ENCODE measurements at places on chromosomes 7 and 10. TPM values are rescaled to one million over a fixed set of nuclear protein-coding genes. Genes with fewer than 3 reads are reported as not detected.

GRCh38 chr10:95756809-95757684 is 1.1 kb downstream of the ENTPD1 start:
- H3K4me3 ChIP-seq: no peak overlapping the region
- DNase-seq: no peak
- H3K36me3 ChIP-seq: no peaks in the 10 kb centered on the region
- H3K27me3 ChIP-seq: no peaks in the 10 kb centered on the region
- no peak overlapping the region for H3K27ac ChIP-seq

DNA sequence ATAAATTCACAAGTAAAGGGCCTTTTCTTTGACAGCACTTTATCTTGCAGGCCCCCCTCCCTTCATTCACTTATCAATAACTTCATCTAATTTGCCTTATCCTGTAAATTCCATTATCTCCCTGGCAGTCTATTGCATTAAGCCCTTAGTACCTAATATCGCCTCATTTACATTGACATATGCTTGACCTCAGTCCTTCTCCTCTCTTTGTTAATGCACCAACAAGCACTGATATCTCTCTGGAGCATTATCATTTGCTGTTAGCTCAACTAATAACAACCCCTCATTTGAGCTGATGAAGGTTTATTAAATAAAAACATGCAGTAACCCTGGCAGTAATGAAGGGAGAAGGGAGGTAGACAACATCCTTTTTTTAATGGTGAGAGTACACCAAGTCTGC is 46.8 kb downstream of the EXOC4 start:
- H3K4me3 ChIP-seq: no peak overlapping the region
- H3K36me3 ChIP-seq: no peaks in the 10 kb centered on the region
- H3K27ac ChIP-seq: no peak overlapping the region
- no peaks in the 10 kb centered on the region for H3K4me1 ChIP-seq

The MRLN gene
- polyA plus RNA-seq: not detected

- no peaks in the 10 kb centered on the region for H3K36me3 ChIP-seq
- H3K4me1 ChIP-seq: peaks cover 59% of the 10 kb centered on the region
- no peaks in the 10 kb centered on the region for H3K27me3 ChIP-seq
- no peak overlapping the region for H3K27ac ChIP-seq
- DNase-seq: no peak
These were observed 695 bp upstream of the CLDN4 start for GRCh38 chr7:73829921-73830680.

- H3K36me3 ChIP-seq: no peaks in the 10 kb centered on the region
- H3K4me1 ChIP-seq: peaks cover 14% of the 10 kb centered on the region
- H3K4me3 ChIP-seq: no peak overlapping the region
- no peaks in the 10 kb centered on the region for H3K27me3 ChIP-seq
These were observed 173.8 kb downstream of the DIP2C start for GRCh38 chr10:515674-516073.

- DNase-seq: no peak
- no peaks in the 10 kb centered on the region for H3K4me1 ChIP-seq
These were observed 148.6 kb upstream of the PDE1C start for GRCh38 chr7:32218741-32219288.

The FAM25A gene
- polyA plus RNA-seq: 27.6 TPM

DNA sequence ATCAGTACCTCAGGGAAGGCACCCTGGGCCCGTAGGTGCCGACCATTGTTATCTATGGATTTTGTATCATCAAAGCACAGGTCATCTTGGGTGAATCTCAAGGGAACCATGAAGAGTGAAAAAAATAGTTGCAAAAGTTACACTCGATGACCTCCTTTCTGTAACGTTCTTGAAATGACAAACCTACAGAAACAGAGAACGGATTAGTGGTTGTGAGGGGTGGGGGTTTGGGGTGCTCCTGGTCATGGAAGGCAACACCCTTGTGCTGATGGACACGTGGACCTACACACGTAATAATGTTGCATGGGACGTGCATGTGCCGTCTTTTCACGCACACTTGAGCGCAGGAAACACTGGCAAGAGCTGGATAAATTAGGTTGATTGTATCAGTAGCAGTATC is 655.9 kb downstream of the SDK1 start:
- H3K4me3 ChIP-seq: no peak overlapping the region
- no peaks in the 10 kb centered on the region for H3K27me3 ChIP-seq
- no peak for DNase-seq
- peaks cover 19% of the 10 kb centered on the region for H3K4me1 ChIP-seq

The C7orf57 gene
- polyA plus RNA-seq: 0.22 TPM

DNA sequence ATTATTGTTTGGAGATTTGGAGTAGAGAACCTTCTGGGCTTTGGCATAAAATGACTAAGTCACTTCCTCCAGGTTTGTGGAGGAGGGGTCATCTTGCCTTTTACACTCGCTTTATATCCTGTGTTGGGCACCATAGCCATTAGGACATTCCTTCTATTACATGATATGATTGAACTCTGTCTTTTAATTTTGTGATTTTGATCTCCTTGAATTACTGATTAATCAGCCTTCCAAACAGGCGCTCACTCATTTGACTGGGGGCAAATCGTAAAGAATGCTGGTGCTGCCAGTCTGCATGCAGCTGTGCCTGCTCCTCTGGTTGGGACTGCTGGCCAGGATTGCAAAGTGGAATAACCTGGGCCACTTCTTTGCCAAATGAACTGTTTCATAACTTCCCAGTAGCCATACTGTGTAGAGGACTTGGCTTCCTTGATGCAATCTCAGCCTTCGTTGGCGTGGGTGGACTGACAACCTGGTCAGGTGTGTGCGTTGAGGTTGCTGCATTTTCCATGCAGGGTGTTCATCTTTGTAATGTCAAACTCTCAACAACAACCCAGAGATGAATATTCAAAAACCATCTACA is 65.9 kb upstream of the RAB11FIP2 start:
- no peak overlapping the region for H3K27ac ChIP-seq
- H3K4me1 ChIP-seq: peaks cover 21% of the 10 kb centered on the region
- DNase-seq: no peak
- no peak overlapping the region for H3K4me3 ChIP-seq

- H3K4me1 ChIP-seq: no peaks in the 10 kb centered on the region
- no peaks in the 10 kb centered on the region for H3K36me3 ChIP-seq
- no peak overlapping the region for H3K27ac ChIP-seq
These were observed 130.5 kb upstream of the HABP2 start for GRCh38 chr10:113422371-113422770.

- no peaks in the 10 kb centered on the region for H3K36me3 ChIP-seq
- H3K4me3 ChIP-seq: no peak overlapping the region
- no peak for DNase-seq
- peaks cover 19% of the 10 kb centered on the region for H3K4me1 ChIP-seq
- no peaks in the 10 kb centered on the region for H3K27me3 ChIP-seq
These were observed 11.1 kb upstream of the CALML5 start for GRCh38 chr10:5510281-5511072.

DNA sequence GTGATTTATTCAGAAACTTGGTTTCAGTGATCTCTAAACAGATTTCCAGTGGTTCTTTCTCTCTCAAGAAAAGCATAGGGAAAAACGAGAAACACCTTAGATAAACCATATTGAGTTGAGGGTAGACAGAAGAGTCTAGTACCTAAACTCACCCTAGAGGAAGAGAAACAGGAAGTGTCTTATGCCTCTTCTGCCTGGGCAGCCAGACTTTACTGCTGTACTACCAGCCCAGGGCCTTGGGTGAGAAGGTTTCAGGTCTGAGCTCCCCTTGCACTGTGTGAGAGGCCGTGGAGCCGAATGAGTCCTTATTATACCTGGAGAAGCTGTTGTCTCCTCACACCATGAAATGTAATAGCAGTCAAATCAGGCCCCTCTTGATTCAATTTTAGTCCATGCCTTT is 18.2 kb downstream of the HIF1AN start:
- H3K36me3 ChIP-seq: peaks cover 15% of the 10 kb centered on the region
- no peak for DNase-seq
- H3K27me3 ChIP-seq: no peaks in the 10 kb centered on the region
- H3K4me3 ChIP-seq: no peak overlapping the region
- H3K4me1 ChIP-seq: no peaks in the 10 kb centered on the region
- H3K27ac ChIP-seq: no peak overlapping the region

DNA sequence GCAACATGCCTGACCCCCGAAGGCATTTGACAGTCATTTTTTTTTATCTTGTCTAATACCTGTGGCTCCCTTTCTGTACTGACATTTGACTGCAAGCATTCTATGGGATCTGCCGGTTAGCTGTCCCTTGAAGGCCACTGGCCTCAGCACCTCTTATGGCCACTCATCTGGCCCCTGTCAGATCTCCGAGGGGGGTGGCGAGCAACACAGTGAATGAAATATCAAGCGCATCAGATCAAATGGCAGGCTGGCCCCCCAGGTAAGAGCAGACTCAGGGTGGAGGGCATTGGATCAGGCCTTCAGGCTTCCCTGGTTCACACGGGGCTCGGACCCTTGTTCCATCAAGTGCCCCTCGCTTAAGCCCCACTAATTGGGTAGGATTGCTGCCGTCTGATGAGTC is 199.6 kb upstream of the MKI67 start:
- DNase-seq: no peak
- H3K4me3 ChIP-seq: no peak overlapping the region
- H3K4me1 ChIP-seq: no peaks in the 10 kb centered on the region
- no peaks in the 10 kb centered on the region for H3K36me3 ChIP-seq

DNA sequence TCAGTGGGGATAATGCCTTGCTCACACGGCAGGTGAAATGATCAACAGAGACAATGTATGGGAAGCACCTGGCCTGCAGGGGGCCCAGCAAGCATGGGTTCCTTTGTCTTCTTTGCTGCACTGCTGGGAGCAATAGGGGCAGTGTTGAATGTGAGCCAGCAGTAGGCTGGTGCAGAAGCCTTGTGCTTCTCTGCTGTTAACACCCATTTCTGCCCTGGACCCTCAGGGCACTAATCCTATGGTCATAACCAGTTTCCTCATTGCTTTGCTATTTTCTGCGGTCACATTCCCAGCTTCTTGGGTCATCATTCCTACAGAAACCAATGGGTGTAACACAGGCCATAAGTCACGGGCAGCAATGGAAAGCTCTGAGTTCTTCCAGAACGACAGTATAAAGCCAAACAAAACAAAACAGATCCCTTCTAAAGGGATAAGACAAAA is 10.9 kb upstream of the LGI1 start:
- no peaks in the 10 kb centered on the region for H3K27me3 ChIP-seq
- peak; percentile 89 for DNase-seq
- no peak overlapping the region for H3K27ac ChIP-seq
- peaks cover 3% of the 10 kb centered on the region for H3K4me1 ChIP-seq

DNA sequence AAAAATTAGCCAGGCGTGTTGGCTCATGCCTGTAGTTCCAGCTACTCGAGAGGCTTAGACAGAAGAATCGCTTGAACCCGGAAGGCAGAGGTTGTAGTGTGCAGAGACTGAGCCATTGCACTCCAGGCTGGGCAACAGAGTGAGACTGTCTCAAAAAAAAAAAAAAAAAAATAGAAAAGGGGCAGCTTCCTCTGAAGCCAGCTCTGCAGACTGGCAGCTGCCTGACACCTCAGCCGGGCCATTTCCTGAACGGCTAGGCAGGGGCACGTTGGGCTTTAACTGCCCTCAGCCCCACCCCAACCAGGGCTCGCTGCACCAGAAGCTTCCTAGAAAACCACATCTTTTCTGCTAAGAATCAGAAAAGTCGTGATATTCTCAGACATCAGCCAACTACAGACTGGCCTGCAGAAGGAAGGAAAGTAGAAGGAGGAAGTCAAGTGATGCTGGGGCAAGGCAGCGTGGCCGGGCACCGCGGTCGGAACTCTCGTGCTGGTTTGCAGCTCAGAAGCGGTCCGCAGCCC is 38.0 kb downstream of the PRKAG2 start:
- no peak overlapping the region for H3K4me3 ChIP-seq
- H3K4me1 ChIP-seq: no peaks in the 10 kb centered on the region
- H3K36me3 ChIP-seq: no peaks in the 10 kb centered on the region
- no peaks in the 10 kb centered on the region for H3K27me3 ChIP-seq

The JAKMIP3 gene
- 0.06 TPM for polyA plus RNA-seq

GRCh38 chr10:49212783-49213182 is 24.6 kb upstream of the TMEM273 start:
- H3K27me3 ChIP-seq: no peaks in the 10 kb centered on the region
- no peaks in the 10 kb centered on the region for H3K4me1 ChIP-seq
- no peak overlapping the region for H3K4me3 ChIP-seq

GRCh38 chr7:89028319-89028718 is 232.8 kb upstream of the TEX47 start:
- no peaks in the 10 kb centered on the region for H3K27me3 ChIP-seq
- no peak overlapping the region for H3K27ac ChIP-seq
- no peak overlapping the region for H3K4me3 ChIP-seq
- DNase-seq: no peak
- H3K36me3 ChIP-seq: no peaks in the 10 kb centered on the region
- H3K4me1 ChIP-seq: no peaks in the 10 kb centered on the region

- no peak overlapping the region for H3K27ac ChIP-seq
- H3K4me1 ChIP-seq: peaks cover 3% of the 10 kb centered on the region
- no peak for DNase-seq
- H3K36me3 ChIP-seq: no peaks in the 10 kb centered on the region
- H3K27me3 ChIP-seq: no peaks in the 10 kb centered on the region
These were observed 125.5 kb downstream of the RNF32 start for GRCh38 chr7:156765901-156766656.

- H3K4me1 ChIP-seq: peaks cover 9% of the 10 kb centered on the region
- no peaks in the 10 kb centered on the region for H3K36me3 ChIP-seq
- DNase-seq: no peak
These were observed 63.5 kb downstream of the SAMD9 start for GRCh38 chr7:93053949-93054943.

GRCh38 chr7:42359946-42360345 is 122.9 kb upstream of the GLI3 start:
- H3K27ac ChIP-seq: no peak overlapping the region
- H3K4me1 ChIP-seq: no peaks in the 10 kb centered on the region
- DNase-seq: no peak
- no peaks in the 10 kb centered on the region for H3K27me3 ChIP-seq

DNA sequence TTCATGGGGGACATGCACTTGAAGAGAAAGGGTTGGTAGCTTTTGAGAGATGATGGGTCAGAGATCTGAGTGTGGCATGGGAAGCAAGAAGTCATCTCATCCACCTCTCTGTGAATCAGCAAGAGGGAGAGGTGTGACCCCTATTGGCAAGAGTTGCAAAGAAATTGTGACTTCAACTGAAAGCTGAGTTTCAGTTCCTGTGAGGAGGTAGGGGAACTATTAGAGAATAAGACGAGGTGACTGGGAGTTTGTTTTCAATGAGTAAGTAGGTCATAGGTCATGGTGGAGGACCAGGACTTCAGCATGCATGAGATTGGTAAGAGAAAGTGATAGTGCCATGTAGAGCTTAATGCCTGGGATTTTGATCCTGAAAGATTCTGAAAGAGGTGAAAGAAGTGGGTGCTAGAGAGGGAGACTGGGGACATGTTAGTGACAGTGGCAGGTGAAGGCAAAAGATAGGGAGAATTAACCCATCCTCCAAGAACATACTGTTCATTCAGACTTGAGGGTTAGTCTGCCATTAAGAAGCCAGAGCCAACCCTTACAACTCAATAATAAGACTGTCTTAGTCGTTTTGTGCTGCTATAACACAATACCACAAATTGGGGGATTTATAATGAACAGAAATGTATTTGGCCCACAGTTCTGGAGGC is 75.5 kb upstream of the CAPZA2 start:
- H3K36me3 ChIP-seq: peaks cover 24% of the 10 kb centered on the region
- no peaks in the 10 kb centered on the region for H3K27me3 ChIP-seq
- no peak overlapping the region for H3K4me3 ChIP-seq
- no peak for DNase-seq
- no peak overlapping the region for H3K27ac ChIP-seq

GRCh38 chr7:117262546-117262945 is 60.3 kb downstream of the WNT2 start:
- no peak overlapping the region for H3K4me3 ChIP-seq
- no peak overlapping the region for H3K27ac ChIP-seq
- H3K27me3 ChIP-seq: no peaks in the 10 kb centered on the region
